ENCODE measurements at places on chromosomes 6 and 20.

GRCh38 chr6:5644523-5645185 is 362.1 kb downstream of the NRN1 start:
- no peak for DNase-seq

DNA sequence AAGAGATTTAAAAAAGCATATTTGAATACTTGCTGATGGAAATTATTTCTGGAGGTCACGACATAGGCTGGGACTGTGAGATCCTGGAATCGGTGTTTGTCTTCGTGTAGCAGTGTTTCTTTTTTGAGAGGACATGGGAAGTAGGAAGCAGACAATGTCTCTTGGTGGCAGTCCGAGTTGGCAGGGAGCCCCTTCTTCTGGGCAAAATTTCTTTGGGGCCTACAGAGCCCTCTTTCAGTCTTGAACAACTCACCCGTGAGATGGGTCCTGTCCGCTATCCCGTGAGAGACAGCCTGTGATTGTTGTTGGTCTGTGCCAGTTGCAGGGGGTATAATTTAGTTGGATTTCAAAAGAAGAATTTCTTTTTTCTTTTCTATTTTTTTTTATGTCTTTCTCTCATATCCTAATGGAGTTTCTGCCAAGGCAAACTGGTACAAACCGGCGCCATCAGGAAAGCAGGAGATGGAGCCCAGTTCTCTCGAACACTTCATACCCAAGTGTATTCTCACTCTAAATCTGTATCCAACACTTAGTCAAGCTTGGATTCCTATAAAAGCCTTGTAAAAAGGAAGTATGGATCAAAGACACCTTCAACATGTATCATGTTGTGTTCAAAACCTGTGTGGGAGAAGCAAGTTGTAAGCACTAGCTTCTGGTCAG is 785.1 kb downstream of the MAFB start:
- no peak for DNase-seq

GRCh38 chr6:161463071-161463470 is 189.2 kb upstream of the AGPAT4 start:
- no peak for DNase-seq

DNA sequence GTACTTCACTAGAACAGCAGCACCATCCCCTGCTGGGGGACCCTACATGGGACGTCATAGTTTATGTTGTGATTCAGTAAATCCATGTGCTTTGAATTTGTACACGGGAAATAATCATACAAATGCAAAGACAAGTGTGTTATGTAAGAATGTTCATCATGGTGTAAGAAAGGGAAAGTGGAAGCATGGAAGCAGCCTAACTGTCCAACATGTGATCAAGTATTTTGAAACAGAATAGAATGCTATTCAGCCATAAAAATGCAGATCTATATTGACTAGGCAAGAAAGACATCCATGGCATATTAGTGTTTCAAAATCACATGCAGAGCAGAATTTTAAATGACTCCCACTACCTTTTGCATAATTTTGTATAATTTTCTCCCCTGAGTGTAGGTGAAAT is 117.6 kb downstream of the F13A1 start:
- no peak for DNase-seq

- DNase-seq: no peak
These were observed 207.0 kb upstream of the TCF21 start for GRCh38 chr6:133681891-133682290.
